ENCODE measurements at places on chromosomes 16 and 17.

- no peak for DNase-seq
Measured at GRCh38 chr16:58198803-58199411, 1.0 kb upstream of the CSNK2A2 start.

DNA sequence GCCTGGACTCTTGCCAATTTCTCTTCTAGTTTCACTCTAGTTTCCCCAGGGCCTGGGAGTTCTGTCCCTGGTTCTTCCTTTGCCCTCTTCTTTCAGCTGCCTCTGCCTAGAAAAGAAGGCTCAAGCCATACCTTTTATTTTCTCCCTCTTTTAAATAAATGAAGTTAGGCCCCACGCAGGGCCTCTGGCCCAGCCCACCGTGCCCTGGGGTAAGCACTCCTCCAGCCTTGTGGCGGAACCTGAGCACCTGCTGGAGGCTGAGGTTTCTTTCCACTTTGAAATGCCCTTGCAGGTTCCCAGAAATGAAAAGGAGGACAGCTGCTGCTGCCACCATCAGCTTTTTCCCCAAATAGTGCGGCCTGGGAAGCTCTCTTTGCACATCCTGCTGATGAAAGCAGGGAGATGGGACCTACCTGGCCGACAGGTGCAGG, 139.4 kb downstream of the CCDC182 start:
- no peak for DNase-seq

DNA sequence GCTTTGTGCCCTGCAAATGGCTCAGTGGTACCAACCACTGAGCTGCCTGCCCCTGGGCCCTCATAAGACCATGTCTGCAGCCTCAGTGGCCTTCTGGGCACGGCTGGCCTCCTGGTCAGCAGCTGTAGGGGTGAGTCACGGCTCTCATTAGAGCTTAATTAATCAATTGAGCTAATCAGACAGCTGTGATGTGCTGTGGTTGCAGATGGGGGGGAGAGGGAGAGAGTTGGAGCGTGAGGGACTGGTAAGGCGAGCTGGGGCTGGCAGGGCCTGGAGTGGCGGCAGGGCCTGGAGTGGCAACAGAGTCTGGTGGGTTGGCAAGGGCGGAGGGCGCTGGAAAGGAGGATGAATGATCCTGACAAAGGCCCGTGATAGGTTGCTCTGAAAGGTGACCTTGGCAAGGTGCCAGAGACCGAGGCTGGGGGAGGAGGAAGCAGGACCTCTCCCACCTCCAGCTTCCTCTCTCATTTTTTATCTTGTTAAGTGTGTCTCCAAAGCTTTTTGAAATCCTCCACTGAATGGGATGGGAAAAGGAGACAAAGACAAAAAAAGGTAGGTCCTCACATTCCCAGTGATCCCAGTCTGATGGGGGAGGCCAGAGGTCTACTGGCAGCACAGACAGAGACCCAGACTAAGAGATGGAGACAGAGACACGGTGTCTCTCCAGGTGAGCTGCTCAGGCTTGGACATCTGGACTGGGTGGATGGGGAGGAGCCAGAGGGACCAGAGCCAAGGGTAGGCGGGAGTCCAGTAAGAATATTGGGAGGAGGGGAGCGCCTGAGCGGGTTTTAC, 41.6 kb downstream of the DCAKD start:
- DNase-seq, result no peak

DNA sequence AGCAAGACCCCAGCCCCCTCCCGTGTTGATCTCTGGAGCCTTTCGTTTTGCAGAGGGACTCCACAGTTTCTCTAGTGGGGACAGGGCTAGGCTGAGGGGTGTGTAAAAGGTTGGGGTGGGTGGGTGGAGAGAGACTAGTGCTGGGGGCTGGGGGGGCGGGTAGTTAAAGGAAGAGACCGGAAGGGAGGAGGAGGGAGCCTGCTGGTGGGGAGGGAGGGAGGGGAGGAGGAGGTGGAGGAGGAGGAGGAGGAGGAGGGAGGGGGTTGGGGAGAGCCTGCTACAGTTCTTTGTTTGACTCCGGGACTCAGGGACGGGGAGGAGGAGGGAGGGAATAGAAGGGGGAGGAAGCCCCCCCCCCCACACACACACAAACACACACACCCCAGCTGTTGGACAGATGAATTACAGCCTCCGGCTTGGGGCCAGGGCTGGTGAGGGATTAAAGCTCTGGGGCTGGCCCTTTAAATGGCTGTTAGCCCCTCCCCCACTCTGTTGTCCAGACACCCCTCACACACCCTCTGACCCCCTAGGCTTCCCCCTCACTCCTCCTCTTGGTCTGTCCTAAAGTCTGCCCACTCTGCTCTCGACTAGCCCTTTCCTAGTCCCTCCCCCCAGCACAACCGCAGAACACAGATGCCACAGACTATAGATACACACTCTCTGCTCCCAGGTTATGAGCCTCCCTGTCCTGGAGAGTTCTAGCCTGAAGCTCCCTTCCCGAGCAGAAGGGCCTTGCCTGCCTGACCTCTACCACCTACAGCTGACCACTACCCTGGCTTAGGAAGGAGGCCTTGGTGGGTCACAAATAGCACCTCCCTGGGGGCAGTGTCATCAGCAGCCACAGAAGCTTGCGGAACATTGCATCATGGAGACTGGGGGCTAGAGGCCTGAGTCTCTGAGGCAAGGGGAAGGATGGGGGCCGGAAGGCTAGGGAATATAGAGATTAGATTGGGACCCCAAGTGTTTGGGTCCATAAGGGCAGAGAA, 4.4 kb downstream of the KDM6B start:
- peak; percentile 27 for DNase-seq

GRCh38 chr17:1047879-1048470, 51.0 kb downstream of the TIMM22 start:
- no peak for DNase-seq

- DNase-seq, result no peak
Measured at GRCh38 chr17:27518048-27518447, 61.8 kb downstream of the KSR1 start.

GRCh38 chr17:74466111-74466827, at the start of gene CD300A:
Gene CD300A, plus strand, starts transcription at chr17:74466634. Its CDS starts 70 bp downstream, at chr17:74466704.
- DNase-seq, result no peak

DNA sequence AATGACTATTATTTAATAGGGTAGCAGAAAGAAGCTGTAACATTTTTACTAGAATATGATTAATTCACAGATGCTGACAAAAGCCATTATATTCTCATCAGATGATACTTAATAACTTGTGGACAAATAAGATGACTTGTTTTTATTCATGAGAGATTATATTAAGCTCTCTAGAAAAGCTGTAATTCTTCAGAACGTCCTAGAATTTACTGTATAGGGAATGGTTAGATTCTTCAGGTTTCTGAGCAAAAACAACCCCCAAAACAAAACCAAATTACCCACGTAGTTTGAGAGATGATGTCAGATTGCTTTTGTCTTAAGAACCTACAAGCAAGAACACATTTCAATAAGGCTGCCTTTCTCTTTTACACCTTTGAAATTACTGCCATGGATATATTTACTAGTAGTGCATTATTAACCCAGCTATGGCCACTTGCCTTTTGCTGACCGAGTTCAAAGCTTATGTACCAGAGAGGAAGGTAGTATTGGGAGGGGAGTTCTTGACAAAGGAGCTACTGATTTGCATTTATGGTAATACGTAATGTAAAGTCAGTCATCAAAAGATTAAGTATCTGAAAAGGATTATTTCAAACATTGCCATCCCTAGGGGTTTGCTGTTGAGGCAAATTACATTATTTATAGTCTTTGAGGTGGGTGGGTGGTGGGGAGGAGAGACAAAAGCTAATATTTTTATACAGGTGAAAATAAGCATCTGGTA, 51.7 kb downstream of the NLK start:
- no peak for DNase-seq

DNA sequence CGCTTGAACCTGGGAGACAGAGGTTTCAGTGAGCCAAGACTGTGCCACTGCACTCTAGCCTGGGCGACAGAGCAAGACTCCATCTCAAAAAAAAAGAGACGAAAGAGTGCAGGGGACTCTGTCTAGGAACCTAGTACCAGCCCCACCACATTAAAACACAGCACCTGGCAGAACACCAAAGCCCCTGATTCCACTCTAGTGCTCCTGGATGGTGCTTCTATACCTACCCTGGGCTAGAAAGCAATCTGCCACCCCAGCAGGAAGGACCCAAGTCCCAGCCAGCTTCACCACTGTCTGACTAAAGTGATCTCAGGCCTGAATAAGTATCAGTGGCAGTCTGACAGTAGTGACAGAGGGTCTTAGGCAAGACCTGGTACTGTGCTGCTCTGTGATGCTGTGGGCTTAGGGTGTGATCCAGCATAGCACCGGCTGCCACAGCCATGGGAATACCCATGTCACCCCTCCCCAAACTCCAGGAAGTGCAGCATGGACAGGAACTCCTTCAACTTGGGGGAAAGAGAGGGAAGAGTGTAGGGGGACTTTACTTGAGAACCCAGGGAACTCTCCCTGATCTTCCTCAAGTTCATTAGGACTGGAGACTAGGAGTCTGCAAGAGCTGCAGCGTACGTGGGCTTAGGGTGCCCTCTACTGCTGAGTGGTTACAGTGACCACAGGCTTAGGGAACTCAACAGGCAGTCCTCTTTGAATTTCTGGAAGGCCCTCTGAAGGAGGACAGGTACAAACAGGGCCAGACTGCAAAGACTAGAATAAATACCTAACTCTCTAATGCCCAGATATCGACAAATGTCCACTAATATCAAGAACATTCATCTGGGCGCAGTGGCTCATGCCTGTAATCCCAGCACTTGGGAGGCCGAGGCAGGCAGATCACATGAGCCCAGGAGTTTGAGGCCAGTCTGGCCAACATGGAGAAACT, 30.0 kb upstream of the RNF43 start:
- peak; percentile 71 for DNase-seq
